ENCODE measurements at places on chromosomes 12 and 14.

GRCh38 chr14:70148351-70148750, 40.4 kb downstream of the SLC8A3 start:
- DNase-seq: no peak

DNA sequence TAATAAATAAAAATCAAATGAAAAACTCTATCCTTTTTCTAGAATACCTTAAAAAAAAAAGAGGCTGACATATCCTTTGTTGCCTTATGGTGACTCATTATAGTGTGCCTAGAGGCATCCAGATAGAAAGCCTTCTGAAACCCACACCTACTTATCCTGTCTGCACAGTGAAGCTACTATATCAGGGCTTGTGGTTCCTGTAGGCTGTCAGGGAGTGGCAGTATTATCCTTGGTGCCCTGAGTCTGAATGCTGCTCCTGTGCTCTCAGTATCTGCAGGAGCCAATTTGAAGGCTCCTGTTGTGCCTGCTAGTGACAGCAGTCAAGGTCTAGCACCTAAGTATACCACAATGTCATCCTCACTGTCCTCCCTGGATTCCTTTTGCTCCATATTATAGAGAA, 168.4 kb upstream of the AVPR1A start:
- no peak for DNase-seq

GRCh38 chr14:98960617-98961013, 311.4 kb downstream of the BCL11B start:
- DNase-seq: no peak

DNA sequence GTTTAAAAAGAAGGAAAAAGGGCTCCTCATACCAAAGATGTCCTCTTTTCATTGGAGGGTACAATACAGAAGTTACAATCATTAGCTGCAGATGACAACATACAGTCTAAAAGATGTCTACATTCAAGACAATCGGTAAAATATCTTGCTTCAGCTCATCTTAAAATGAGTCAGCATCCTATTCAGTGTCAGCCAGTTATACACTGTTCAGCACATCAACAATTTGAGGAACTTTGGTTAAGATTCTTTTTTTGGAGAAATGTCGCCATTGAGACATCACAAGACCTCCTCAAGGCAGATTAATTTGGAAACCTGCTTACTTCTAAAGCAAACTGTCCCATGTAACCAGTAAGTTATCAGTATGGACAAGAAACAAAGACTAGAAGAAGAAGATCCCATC, 100.7 kb upstream of the SLC38A4 start:
- DNase-seq: no peak

GRCh38 chr12:126201981-126202537, 1136.8 kb downstream of the AACS start:
- DNase-seq: no peak

DNA sequence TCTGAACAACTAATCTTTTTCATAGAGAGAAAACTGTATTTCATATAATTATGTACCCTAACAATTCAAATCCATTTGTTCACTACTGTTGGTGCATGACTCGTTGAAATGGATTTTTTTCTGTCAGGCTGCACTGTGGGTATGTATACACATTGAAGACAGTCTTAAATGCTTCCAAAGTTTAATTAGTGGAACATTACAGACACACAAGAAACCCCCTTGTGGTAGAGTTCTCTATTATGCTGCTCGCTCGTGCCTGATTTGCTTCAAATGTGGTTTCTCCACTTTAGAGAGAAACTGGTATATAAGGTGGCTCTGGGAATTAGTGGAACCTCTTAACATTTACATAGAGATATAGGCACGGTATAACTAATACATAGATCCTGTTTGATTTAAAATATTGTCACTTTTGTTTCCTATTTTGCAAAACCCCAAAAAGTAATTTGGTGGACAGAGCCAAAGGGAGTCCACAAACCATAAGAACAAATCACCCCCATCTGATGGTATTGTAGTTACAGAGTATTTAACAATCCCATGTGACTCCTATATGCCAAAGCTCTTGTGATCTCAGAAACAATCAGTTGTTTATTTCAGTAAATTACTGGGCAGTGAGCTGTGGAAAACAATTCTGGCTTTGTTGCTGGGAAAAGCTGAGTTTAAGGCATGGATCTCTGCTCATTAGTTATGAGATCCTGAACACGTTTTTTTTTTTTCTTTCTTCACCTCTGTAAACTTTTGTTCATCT, 159.5 kb downstream of the BRMS1L start:
- DNase-seq: no peak

GRCh38 chr12:71439613-71440344, at the start of gene LGR5:
Gene LGR5, plus strand, starts transcription at chr12:71439798. Its CDS starts 283 bp downstream, at chr12:71440081.
- peak; percentile 67 for DNase-seq

GRCh38 chr12:12210416-12210815, 56.4 kb downstream of the LRP6 start:
- no peak for DNase-seq

All from upper lobe of right lung (tissue), 1 donor.